Activated T-helper 9 cell treated with anti-CD3 and anti-CD28 coated beads, Interleukin-2, amount 50 U/mL, for 16 hours (primary cell): ENCODE measurements at places on chromosomes 2 and 18.

DNA sequence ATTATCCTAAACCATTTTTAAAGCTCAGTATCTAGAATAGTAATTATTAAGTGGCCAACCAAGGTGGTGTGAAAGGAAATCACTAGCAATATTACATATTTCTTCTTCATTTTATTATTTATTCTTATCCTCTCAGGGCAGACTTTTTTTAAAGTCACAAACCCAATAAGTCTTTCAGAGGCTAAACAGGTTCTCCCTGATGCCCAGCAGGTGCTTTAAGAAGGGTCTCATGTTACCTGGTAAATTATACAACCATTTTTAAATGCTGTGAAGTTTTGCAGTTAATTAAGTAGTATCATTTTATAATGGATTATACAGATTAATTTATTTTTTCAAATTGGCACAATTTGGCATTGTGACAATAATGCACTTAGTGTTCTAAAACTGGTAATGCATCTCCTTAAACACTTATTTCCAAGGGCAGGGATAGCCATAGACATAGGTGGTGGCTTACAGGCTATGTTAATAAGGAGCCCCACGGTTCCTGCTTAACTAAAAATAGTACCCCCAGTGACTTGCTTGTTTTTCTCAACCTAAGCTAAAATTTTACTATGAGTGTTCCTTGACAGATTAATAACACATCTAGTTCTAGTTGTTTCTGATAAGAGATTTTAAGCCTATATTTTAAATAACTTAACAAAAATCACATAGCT is 67.0 kb downstream of the PMS1 start:
- no peak for DNase-seq

- DNase-seq = no peak
Observed at GRCh38 chr2:189594305-189594704, 13.7 kb upstream of the SLC40A1 start.

GRCh38 chr2:69165091-69165880 is 152.3 kb downstream of the ANTXR1 start:
- no peak for DNase-seq

DNA sequence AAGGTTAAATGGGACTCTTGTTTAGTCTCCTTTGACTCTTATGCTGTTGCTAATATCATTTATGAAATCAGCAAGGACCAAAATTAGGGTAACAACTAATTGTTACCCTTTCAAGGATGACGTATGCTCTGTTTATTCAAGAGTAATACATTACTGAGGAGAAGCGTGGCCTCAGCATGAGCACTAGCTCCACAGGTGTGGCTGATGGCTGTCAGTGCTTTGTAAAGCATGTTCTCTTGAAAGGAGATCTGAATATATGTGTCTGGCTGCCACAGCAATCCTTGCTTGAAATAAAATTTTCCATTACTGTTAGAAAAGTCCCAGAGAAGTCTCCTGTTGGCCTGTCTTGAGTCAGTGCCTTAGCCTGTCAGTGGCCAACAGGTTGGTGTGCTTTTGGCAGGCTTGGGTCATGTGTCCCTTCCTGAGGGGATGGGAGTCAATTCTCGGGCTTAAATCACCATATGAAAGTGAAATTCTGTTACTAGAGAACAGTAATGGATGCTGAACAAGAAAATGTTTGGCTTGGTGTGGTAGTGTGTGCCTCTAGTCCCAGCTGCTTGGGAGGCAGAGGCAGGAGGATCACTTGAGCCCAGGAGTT is 32.7 kb downstream of the ABI2 start:
- DNase-seq = no peak

GRCh38 chr2:19847486-19847885 is 54.3 kb downstream of the TTC32 start:
- DNase-seq = no peak

- no peak for DNase-seq
Observed at GRCh38 chr2:58914733-58915505, 673.8 kb upstream of the FANCL start.

DNA sequence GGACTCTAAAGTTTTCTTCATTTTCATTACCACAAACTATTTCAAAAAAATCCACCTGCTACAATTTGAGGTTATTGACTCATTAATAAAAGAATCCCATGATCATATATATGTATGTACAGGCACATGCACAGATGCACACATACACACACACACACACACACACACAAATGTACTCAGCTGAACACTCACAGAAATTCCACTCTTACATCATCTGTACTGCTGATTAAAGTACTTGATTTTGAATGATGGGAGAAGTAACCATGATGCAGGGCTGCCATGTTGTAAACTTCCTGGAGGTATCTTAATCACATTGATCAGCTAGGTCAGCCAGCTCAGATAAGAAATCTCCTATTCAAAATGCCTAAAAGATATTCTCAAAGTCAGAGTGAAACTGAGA is 1313.2 kb upstream of the NRXN1 start:
- DNase-seq = no peak

DNA sequence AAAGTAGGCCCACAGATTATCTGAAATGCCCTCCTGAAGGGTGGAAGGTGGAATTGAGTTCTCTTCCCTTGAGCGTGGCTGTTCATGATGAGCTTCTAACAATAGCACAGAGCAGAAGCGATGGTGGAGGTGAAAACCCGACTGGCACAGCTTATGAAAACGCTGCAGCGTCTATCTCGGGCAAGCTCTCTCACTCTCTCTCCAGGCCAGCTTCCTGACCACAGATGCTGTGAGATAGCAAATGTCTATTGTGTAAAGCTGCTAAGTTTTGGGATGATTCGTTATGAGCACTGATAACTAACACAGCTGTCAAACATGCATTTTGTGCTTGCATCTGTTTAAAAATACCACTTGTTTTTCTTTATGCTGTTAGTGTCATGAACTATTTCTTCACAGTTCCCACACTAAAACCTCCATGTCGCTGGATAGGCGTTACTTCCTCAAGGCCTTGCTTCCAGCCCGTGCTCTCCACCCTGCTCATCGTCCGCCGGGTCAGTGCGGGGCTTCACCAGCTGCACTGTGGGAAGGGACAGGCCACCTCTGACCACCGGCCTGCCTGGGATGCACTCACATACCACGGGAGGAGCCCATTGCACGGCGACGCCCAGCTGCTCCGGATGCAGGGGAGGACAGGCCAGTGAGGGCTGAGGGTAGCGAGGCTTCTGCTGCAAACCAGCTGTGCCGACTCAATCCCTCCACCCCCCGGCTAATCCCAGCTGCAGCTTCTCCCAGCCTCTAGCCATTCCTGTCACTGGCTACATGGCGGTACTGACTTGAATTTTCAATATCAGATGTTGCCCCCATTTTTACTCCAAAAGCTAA is 60.0 kb upstream of the OTOS start:
- DNase-seq = no peak

GRCh38 chr18:74281011-74281979 is 10.5 kb downstream of the CYB5A start:
- DNase-seq = no peak

DNA sequence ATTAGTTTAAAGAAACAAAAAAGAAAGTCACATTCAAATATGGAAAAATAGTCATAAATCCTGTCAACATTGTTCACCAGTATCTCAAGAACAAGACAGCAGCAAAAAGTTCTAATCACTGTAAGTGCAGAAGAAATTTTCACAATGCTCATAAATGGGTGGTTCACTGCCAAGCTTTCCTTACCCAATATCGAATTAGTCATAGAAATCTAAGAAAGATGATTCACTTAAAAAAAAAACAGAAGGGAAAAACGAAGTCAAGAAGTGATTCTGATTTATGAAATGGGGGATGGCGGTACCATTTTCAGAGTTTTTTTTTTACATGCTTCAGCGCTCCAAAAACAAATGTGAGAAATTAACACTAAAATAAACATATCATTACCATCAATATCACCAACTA is 156.7 kb downstream of the EXOC6B start:
- no peak for DNase-seq

DNA sequence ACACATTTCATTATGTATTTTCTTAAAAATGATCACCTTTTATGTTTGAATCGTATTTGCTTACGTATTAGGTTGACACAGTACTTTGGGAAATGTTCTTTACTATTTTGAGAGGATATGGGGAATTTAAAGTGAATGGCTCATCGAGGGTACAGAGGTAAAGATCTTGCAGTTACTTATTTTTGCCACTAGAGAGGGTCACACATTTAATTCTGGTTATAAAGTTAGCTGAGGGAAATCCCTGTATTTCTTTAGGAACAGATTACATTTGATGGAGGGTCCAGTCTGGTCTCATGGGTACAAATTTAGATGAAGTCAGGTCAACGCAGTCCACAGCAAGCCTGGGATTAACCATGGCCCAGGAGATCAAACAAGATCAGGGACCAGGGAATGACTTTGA is 24.5 kb downstream of the DYNC2LI1 start:
- no peak for DNase-seq

- no peak for DNase-seq
Observed at GRCh38 chr2:163802284-163802683, 66.5 kb upstream of the FIGN start.

DNA sequence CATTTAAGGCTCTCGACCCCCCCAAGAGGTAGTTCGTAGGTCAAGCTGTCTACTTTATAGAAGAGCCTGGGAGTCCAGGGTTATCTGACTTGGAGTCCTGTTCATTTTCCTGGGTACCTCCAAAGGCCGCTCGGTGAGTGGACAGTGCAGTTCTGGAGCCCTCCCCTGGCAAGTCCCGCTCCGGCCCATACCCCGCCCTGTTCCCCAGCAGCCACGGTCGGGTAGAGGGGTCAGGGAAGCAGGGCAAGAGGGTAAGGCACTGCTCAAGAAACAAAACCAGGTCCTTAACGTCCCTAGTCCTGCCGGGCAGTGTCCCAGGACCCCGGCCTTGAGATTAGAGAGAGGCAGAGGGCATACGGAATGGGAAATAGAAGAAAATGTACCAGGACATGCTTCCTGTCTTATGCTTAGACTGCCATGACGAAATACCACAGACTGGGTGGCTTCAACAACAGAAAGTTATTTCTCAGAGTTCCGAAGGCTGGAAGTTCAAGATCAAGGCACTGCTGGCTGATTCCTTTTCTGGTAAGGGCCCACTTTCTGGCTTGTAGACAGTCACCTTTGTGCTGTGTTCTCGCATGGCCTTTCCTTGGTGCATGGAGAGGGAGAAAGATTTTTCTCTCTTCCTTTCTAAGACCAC is 5.4 kb upstream of the HPCAL1 start:
- DNase-seq = no peak

- DNase-seq = no peak
Observed at GRCh38 chr18:59788791-59789106, 91.5 kb upstream of the CCBE1 start.

DNA sequence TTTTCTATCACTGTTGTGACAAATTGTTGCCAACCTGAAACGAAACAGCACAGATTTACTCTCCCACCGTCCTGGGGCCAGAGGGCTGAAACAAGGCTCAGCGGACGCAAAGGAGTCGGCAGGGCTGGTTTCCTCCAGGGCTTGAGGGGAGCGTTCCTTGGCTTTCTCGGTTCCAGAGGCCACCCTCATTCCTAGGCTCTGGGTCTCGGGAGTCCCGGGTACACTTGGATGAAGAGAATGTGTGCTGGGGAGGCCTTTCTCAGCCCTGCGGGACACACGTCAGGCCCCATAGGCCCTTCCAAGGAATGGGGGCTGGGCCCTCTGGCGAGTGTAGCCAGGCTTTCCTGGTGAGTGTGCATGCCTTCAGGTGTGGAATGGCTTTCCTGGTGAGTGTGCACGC is 287.3 kb upstream of the HS6ST1 start:
- DNase-seq = no peak

GRCh38 chr2:133146893-133147292 is 421.4 kb downstream of the NCKAP5 start:
- no peak for DNase-seq

- no peak for DNase-seq
Observed at GRCh38 chr2:158290225-158290624, 166.3 kb downstream of the CCDC148 start.

- DNase-seq = no peak
Observed at GRCh38 chr18:33495278-33495677, 54.8 kb upstream of the CCDC178 start.

GRCh38 chr2:28356095-28356911 is 36.4 kb upstream of the FOSL2 start:
- DNase-seq = no peak

DNA sequence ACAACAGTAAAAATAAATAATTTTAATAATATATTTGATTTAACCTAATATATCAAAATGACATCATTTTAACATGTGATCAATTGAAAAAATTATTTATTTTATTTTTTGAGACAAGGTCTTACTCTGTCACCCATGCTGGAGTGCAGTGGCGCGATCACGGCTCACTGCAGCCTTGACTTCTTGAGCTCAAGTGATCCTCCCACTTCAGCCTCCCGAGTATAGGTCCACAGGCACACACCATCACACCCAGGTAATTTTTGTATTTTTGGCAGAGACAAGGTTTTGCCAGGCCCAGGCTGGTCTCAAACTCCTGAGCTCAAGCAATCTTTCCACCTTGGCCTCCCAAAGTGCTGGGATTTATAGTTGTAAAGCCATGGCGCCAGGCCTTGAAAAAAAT is 126.7 kb upstream of the COPS8 start:
- DNase-seq = no peak

- no peak for DNase-seq
Observed at GRCh38 chr2:40384714-40385113, 67.2 kb downstream of the SLC8A1 start.

DNA sequence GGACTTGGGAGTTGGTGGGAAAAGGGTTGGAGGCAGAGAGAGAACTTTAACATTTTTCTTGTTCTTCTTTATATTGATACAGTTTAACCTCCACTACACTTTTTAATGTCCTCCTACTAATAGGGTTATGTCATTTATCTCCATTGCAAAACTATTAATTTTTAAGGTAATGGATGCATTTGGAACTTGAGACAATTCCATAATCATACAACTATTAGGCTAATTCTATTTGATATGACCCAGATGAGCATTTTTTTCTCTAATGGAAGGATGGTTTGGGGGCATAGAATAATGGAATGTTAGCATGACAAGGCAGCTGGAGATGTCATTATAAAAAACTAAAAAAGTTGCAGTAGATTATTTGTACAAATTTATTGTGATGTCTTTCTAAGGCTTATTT is 239.2 kb upstream of the KCNJ3 start:
- no peak for DNase-seq

GRCh38 chr2:163591461-163591860 is 144.3 kb downstream of the FIGN start:
- no peak for DNase-seq

GRCh38 chr2:8662239-8662879 is 19.5 kb upstream of the ID2 start:
- DNase-seq = no peak

DNA sequence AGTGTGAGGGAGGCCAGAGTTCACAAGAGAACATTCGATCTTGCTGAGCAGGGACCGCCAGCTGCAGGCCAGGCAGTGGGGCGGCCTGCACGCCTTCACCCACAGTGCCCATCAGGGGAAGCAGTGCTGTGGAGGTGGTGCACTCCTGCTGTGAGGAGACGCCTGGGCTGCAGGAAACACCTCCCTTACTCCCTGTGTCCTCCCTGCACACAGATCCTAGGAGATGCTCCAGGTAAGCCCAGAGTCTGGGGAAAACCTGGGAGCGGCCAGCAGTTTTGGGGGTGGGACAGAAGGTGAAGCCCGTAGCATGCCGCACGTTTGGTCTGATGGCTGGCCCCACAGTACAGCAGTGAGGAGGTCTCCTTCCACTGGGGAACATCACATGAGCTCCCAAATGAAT is 180.8 kb upstream of the RAB6C start:
- DNase-seq = no peak
